Fibroblast of skin of left biceps (primary cell): ENCODE measurements at places on chromosomes 2 and 18.

GRCh38 chr2:224109751-224110150 lies 70.7 kb upstream of the SERPINE2 start:
- DNase-seq = no peak

DNA sequence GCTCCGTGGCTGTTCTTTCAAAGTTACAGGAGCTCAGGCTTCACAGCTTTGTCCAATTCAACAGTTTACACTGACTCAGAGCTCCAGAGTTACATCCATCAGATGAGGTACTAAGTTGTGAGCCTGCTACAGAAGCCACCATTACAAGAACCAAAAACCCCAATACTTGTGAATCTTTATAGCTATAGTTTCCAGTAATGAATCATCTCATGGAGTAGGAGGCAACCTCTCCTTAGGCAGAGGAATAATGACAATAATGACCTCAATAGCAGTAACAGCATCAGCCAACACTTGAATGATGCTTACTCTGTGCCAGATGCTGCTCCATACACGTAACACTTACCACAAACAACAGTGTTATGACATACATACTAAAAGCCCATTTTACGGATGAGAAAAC lies 3.6 kb downstream of the ZC3H8 start:
- no peak for DNase-seq

GRCh38 chr2:3461801-3462492 lies 57.4 kb downstream of the ADI1 start:
- DNase-seq = no peak

DNA sequence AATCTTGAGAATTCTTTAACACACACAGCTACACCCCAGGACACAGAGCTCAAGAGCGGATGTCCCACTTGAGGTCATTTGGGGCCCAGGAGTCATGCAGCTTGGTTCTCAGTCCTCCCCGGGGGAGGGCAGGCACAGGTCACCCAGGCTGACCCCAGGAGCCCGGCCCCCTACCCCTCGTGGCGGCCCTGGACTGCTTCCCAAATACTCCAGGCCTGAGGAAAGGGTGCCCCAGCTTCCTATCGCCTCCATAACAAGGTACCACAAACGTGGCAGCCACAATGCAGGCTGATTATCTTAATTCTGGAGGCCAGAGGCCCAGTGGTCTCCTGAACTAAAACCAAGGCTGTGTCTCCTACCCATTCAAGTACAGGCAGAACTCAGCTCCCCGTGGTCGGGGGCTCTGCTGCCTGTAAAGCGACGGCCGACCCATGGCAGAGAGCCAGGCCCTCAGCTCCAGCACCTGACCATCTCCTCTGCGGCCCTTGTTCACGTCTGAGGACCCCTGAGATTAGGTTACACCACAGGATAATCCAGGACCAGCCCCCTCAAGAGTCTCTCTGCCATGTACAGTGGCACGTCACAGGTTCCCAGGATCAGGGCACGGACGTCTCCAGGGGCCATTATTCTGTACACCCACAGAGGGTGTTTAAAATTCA lies 10.5 kb downstream of the SLC66A2 start:
- no peak for DNase-seq

GRCh38 chr2:179614121-179614520 lies 247.3 kb downstream of the ZNF385B start:
- DNase-seq = no peak

GRCh38 chr2:195536906-195537305 lies 120.1 kb upstream of the SLC39A10 start:
- no peak for DNase-seq

GRCh38 chr2:170221317-170222288 lies 43.7 kb downstream of the MYO3B start:
- DNase-seq = no peak

DNA sequence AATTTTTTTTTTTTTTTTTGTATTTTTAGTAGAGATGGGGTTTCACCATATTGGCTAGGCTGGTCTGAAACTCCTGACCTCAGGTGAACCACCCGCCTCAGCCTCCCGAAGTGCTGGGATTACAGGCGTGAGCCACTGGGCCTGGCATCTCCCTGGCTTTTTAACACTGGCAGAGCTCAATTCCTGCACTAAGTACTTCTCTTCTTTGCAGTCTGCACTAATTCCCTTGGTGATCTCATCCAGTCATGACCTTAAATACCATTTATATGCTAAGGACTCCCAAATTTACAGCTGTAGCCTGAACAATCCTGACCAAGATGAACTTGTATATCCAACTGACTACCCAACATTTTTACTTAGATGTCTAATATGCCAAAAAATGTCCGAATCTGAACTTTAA lies 10.2 kb downstream of the PREPL start:
- DNase-seq = no peak

DNA sequence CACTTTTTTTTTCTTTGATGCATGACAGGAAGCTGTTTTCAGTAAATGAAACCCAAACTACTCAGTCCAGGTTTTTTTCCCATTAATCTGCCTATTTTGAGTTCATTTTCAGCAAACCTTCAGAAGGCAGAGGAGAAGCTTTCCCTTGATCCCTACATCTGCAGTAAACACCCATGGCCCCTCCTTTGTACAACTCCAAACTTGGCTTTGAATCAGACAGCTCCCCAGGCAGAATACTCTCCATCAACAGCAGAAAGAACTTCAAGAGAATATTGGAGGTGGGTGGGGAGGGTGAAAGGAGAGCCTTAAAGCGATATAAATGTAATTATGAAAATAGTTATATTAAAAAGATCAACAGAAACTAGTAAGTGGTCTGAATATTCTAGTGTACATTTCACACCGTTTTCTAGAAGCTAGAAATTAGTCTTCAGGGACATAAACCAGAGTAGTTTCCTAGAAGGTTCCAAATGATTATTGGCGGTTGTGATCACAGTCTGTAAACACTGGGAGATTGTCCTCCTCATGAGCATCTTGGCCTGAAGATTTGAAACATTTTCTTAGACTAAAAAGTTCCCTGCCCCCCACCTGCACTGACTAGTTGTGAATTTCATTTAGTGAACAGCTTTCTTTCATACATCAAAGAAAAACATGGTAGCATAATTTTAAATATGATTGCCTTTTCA lies 75.1 kb upstream of the STK39 start:
- DNase-seq = no peak

- no peak for DNase-seq
Observed at GRCh38 chr2:219155054-219155644, 5.5 kb downstream of the NHEJ1 start.

GRCh38 chr2:226608451-226608850 lies 191.2 kb downstream of the IRS1 start:
- no peak for DNase-seq

DNA sequence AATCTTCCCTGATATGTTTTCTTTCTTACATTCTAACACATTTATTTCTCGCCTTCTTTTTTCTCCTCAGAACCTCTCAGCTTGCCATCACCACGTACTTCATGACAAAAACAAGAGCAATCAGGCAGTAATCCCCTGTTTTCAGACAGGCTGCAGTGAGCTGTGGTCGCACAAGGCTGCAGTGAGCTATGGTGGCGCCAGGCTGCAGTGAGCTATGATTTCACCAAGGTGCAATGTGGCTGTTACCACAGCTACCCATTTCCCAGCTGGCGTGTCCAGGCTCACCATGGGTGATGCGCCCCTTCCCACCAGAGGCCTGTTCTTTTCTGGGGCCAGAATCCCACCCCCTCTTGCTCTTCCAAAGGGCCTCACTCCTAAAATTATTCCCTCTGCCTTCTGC lies 25.8 kb downstream of the TCF23 start:
- DNase-seq = no peak

GRCh38 chr2:48601349-48601748 lies 16.3 kb upstream of the GTF2A1L start:
- no peak for DNase-seq

- DNase-seq = no peak
Observed at GRCh38 chr2:46634905-46635304, 155.5 kb downstream of the TMEM247 start.

GRCh38 chr18:14769381-14769780 lies 21.4 kb downstream of the ANKRD30B start:
- no peak for DNase-seq

GRCh38 chr2:28445448-28446258 lies 50.2 kb upstream of the PLB1 start:
- DNase-seq = peak; percentile 90

DNA sequence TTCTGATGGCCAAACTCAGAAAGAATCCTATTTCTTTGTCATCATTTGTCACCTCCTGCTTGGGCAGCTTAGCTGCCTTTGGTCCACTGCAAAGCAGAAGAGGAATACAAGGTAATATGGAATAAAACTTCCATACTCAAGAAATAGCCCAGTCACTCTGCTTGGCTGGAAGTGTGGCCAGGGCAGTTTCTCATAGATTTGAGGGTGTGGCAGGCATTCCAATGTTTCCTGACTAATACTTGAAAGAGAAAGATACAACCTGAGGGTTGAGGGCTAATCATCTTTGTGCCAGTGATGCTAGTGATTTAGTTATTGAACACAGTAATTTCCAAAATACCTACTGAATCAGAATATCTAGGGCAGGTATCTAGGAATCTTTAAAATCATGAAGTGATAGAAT lies 83.1 kb downstream of the FAM161A start:
- DNase-seq = no peak

- DNase-seq = no peak
Observed at GRCh38 chr2:190635781-190636180, 13.1 kb upstream of the NAB1 start.

DNA sequence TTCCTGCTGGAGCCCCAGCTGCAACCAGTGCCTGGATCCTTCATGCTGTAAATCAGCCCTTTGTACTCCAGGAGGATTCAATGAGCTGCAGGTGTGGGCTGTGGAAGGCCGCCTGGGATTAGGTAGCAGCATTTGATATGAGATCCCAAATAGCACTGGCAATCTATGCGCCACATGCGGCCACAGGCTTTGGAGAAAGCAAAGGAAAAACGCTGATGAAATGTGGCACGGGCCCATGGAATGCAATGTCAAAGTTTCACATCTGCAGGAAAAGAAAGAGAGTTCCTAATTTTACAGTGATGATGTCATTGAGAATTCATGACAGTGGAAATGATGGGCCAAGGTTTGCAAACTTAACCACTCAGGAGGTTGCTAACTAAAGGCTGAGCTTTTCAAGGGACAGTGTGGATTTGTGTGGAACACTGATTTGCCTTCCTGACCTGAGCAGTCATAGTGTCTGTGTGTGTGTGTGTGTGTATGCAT lies 216.4 kb upstream of the OSR1 start:
- peak; percentile 83 for DNase-seq

DNA sequence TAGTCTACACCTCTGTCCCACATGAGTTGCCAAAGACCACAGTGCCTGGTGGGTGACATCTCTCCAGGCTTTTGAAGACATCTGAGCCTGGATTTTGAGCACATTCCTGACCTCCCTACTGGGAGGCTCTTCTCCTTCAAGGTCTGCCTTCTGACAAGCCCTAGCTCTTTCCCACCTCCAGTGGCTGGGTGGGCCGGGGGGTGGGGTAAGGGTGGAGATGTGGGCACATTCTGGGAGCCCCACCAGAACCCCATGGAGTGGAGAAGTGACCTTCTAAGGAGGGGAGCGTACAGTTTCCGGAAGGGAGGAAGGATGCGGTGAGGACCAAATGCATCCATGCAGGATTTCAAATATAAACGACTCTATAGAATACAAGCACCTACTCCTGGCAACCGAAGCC lies 27.9 kb upstream of the ANXA4 start:
- DNase-seq = no peak

DNA sequence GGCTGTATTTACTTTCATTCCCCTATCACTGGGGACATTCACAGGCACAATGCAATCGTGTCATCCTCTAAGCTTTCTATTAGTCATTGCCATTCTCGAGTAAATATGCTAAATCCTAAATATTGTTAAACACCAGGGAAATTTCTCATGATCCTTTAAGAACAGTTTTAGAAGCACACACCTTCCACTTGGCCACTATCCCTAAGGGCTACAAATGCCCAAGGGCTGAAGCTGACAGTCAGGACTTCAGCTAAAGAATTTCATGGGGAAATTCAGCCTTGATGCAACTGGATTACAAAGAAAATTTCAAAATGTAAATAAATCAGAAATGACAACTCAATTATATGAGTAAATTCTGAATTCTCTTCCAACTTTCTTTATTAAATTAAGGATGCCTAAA lies 163.1 kb upstream of the PID1 start:
- DNase-seq = no peak

DNA sequence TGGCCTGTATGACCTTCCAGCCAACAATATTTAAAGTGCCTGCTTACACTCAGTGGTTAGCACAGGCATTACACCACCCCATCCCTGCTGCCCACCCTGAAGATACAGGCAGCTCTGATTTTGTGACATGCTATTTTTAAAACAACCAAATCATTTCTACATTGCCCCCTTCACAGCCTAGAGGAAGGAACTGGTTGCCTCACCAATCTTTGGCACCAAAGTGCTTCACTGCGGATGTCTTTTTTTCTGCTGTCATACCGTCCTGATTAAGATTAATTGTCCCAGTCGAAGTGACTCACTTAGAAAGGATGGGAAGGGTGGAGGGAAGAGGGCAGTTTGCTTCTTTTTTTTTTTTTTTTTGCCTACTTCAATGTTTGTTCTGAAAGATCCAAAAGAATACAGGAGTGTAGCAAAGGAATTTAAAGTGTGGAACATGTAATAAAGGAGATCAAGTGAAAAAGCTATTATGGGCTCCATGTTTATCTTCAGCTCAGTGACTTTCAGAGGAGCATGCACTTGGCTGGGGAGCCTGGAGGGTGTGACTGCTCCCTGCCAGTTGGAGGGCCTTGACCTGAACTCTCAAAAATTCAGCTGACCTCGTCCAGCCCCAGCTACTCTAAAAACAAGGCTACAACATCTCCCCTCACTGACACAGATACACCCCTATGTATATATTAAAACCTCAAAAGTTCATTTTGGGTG lies 501.1 kb upstream of the TNP1 start:
- peak; percentile 83 for DNase-seq

DNA sequence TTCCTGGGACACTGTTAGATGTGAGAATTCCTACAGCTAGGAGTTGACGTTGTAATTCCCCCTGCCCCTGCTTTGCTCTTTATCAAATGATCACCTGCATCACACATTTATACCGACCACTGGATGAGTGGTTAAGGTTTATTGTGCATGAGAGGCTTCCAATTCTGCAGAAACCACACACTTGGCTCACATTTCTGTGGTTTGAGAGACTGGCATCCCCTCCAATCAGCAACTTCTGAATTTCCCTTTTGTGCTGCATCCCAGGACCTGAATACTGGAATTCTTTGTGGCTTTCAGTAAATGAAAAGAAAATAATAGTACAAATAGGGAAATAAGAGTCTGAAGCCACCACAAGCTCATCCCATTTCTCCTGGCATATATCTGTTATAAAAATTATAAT lies 628.7 kb upstream of the PIK3C3 start:
- peak; percentile 49 for DNase-seq

DNA sequence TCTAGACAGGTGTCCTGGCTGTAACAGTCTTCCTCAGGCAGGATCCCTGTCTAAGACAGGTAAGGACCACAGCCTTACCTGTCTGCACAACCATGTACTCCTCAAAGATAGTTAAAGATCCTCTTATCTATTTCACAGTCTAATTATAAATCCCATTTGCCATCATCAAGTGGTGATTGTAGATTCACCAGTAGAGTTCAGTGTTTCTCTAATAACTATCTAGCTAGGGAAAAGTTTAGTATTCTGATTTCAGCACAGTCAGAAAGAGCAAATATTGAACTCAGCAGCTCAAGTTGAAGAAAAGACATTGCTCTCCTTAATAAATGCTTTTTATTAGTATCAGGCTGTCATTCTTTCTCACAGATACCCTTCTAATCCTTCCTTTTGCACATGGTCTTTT lies 1305.5 kb upstream of the NXPH2 start:
- DNase-seq = no peak

- no peak for DNase-seq
Observed at GRCh38 chr18:9092665-9093064, 9.8 kb upstream of the NDUFV2 start.

GRCh38 chr2:39394516-39394961 lies 42.5 kb downstream of the MAP4K3 start:
- DNase-seq = no peak
